ENCODE measurements at places on chromosomes 1 and 21.

- no peak for DNase-seq
Observed at GRCh38 chr21:39381009-39381408, 32.1 kb upstream of the HMGN1 start.

GRCh38 chr21:33047231-33047630 lies 21.5 kb downstream of the OLIG2 start:
- DNase-seq: no peak

- no peak for DNase-seq
Observed at GRCh38 chr1:101253976-101254674, 17.3 kb downstream of the S1PR1 start.

GRCh38 chr1:150194381-150195031 lies 41.4 kb downstream of the ANP32E start:
- DNase-seq: no peak

DNA sequence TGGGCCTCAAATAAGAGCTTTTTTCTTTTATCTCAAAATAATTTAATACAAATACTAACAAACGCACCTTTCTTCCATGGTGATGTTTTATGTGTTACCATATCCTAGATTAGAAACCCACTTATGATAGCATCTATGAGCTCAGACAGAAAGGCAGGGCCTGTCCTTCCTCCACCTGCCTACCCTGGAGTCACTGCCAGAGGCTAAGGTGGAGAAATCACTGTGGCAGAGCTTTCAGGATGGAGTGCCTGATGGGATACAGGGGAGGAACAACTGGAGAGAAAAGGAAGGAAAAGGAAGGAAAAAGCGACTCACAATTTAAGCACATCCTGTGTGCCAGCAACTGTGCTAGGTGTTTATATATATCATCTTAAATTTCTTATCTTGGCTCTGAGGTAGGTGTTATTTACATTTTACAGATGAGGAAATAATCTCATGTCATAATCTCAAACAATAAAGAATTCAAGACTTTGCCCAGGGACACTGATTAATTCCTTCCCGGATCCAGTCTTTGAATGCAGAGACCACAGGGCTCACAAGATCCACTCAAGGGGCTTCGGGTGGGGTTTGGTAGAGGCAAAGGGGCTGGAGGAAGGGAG lies 45.4 kb downstream of the RCAN1 start:
- no peak for DNase-seq

- no peak for DNase-seq
Observed at GRCh38 chr1:93164816-93165215, 15.4 kb downstream of the TMED5 start.

DNA sequence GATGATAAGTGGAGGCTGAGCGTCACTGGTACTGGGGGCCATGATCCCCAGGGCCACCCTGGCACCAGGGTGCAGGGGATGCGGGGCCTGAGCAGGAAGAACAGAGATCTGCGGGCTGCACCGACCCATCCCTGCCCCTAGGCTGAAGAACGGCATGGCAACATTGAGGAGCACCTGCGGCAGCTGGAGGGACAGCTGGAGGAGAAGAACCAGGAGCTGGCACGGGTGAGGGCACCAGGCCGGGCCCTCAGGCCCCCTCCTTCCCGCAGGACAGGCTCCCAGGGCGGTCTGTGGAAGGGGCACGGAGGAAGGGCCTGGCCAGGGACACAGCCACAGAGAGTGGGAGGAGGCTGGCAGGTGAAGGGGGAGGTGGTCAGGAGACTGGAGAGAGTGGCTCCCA lies 21.8 kb downstream of the PPFIA4 start:
- no peak for DNase-seq

DNA sequence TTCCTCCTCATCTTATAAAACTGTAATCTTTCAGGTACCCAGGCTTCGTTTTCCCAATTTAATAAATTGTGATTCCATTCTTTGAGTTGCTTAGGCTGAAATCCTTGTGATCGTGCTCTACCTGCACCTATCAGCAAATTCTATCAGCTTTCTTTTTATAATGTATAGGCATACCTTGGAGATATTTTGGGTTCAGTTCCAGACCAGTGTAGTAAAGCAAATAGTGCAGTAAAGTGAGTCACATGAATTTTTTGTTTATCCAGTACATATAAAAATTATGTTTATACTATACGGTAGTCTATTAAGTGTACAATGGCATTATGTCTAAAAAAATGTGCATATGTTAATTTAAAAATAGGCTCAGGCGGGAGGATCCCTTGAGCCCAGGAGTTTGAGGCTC lies 5.5 kb downstream of the SWT1 start:
- DNase-seq: no peak

GRCh38 chr1:85584264-85584781 lies 3.8 kb downstream of the CCN1 start:
- DNase-seq: peak; percentile 59

DNA sequence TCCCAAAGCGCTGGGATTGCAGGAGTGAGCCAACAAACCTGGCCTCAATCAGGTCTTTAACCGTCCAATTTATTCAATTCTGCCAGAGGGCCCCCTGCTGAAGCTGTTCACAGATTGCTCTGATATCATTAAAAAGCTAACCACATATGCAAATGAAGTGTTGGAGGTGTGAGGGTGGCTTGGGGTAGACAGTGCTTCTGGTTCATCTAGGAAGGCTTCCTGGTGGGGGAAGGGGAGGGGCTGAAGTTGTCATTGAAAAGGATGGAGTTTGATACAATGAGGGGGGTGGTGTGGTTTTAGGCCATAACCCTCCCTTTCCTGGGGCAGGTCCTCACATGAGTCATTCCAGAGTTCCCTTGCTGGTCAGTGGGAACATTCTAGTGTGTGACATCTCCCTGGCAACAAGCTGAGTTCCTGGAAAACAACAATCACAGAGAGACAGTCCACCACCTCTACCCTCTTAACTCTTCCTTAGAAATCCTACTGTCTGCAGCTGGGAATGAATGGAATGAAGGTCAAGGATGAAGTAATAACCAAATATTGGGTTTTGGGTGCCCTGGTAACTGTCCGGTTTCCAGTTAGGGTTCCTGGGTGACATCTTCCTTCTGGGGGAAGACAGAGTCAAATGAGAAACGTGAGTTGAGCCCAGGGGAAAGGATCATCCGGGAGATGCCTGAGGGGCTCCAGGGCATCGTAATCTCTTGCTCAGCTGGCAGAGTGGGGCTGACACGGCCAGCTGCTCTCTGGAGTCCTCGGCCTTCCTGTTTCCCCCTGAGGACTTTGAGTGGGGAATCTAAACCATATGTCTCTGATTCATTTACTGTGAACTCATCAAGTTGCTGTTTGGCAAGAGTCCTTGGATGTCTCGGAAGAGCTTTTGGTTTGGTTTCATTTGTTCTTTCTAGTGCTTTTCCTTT lies 32.2 kb downstream of the BATF3 start:
- DNase-seq: no peak

DNA sequence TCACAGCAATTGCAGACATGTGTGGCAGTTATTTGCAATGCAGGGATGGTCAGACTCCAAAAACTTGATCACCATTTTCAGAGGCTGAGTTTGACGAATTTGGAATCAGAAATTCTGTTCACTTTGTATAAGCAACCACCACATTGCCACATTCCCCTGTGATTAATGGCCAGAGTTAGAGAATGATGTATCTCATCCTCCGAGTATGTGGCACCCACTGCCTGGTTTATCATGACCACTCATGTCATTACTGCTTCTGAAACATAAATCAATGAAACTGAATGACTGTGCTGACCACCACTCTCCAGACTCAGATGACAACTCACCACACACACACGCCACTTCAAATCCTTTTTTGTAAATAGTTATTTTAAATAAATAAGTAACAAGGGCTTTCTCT lies 66.6 kb upstream of the CACHD1 start:
- no peak for DNase-seq

DNA sequence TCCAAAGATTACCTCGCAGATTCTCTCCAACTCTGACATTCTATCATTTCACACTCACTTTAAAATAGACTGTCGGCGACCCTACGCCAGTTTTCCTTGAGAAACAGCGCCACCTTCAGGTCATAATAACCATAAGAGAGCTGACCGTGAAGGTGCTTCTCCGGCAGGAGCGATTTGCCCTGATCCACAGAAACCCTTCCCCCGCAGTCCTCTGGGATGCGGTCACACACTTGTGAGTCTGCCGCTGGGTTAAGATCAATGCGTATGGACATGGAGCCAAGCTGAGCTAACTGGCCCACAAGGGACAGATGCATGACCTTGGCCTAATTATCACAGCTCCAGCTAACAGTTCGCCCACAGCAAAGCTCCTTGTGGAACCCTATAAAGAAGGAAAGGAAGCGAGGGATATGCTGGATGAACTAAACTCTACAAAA lies 32.8 kb upstream of the IFNAR2 start:
- peak; percentile 78 for DNase-seq
